ENCODE measurements at places on chromosomes 12 and 14. TPM values are rescaled to one million over a fixed set of nuclear protein-coding genes. Genes with fewer than 3 reads are reported as not detected.

DPY19L2 gene
- 0.80 TPM for total RNA-seq

TC2N gene
- 59.4 TPM for total RNA-seq

GALNT16 gene
- total RNA-seq: 47.9 TPM

GZMH gene
- total RNA-seq: 1.2 TPM

VWF gene
- 63.5 TPM for total RNA-seq

HOTAIR gene
- not detected for total RNA-seq

VASH1 gene
- 33.0 TPM for total RNA-seq

GALNT8 gene
- 38.9 TPM for total RNA-seq

EFS gene
- 4.4 TPM for total RNA-seq

FGD6 gene
- 24.3 TPM for total RNA-seq

ANKRD33 gene
- total RNA-seq: not detected

GATC gene
- 22.7 TPM for total RNA-seq

BMAL2 gene
- total RNA-seq: 14.0 TPM

KRT73 gene
- total RNA-seq: 0.40 TPM

ADSS1 gene
- 11.0 TPM for total RNA-seq

PTPRR gene
- total RNA-seq: not detected

CCDC177 gene
- total RNA-seq: not detected

CPNE6 gene
- 3.6 TPM for total RNA-seq

TROAP gene
- 28.1 TPM for total RNA-seq

LHX5 gene
- total RNA-seq: not detected

CLEC4C gene
- total RNA-seq: not detected

FOXN4 gene
- total RNA-seq: not detected

SMCO2 gene
- total RNA-seq: not detected

RTN1 gene
- total RNA-seq: 7.0 TPM

IL31 gene
- not detected for total RNA-seq

FBRSL1 gene
- 48.3 TPM for total RNA-seq

TECPR2 gene
- 21.5 TPM for total RNA-seq

SMIM41 gene
- not detected for total RNA-seq

PRKD1 gene
- 0.88 TPM for total RNA-seq

OR4K13 gene
- total RNA-seq: not detected

POTEM gene
- not detected for total RNA-seq

CPM gene
- 25.6 TPM for total RNA-seq

PLA2G1B gene
- total RNA-seq: not detected

KRT72 gene
- total RNA-seq: not detected

ESPL1 gene
- total RNA-seq: 108 TPM

CLEC1B gene
- total RNA-seq: not detected

ADAM20 gene
- 0.53 TPM for total RNA-seq

ART4 gene
- 0.13 TPM for total RNA-seq

STAC3 gene
- 2.5 TPM for total RNA-seq

TAS2R31 gene
- 20.6 TPM for total RNA-seq

KCNH5 gene
- not detected for total RNA-seq

KRT78 gene
- total RNA-seq: not detected

LRP1-AS gene
- not detected for total RNA-seq

B3GNT4 gene
- not detected for total RNA-seq

CRIP2 gene
- total RNA-seq: 20.8 TPM

KCNH3 gene
- total RNA-seq: 0.57 TPM

SYT1 gene
- total RNA-seq: 2.0 TPM

ABHD12B gene
- not detected for total RNA-seq

SLCO1B1 gene
- not detected for total RNA-seq

KCNA5 gene
- total RNA-seq: not detected

CPNE8 gene
- 6.7 TPM for total RNA-seq

COCH gene
- not detected for total RNA-seq

MFAP5 gene
- 67.4 TPM for total RNA-seq

TAMALIN gene
- total RNA-seq: 8.1 TPM

Measured in Peyer's patch (tissue), 4 donors.